ENCODE measurements at places on chromosomes 4 and X.

DNA sequence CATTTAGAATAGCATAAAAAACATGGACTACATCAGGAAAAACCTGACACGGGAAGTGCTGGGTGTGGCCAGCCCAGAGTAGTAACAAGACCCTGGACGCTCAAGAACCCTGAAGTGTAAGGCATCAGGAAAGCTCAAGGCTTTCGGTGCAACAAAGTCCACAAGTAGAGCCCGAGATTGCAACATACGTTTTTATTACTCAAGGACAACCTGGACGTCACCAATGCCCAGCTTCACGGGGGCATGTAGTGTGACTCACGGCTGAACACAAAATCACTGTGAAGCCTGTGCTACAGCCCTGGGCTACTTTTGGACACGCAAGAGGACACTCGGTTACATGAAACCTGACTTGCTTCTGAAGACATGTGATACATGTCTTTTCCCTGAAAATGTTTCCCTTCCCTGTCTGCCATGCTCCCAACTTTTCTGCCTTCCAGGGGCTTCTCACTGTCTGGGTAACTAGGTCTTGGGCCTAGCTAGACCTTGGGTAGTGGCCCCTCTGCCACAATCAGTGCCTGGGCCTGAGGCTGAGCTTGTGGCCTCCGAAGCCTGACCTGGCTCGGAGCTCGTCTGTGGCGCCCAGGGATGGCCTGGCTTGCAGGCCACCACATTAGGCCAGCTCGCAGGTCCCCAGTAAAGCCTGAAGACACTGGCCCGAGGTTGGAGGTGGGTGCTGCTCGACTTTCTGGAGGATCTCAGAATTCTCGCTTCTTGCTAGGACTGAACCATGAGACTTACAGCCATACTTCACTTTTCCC lies 9.2 kb downstream of the IRAK1 start:
- no peak for DNase-seq

DNA sequence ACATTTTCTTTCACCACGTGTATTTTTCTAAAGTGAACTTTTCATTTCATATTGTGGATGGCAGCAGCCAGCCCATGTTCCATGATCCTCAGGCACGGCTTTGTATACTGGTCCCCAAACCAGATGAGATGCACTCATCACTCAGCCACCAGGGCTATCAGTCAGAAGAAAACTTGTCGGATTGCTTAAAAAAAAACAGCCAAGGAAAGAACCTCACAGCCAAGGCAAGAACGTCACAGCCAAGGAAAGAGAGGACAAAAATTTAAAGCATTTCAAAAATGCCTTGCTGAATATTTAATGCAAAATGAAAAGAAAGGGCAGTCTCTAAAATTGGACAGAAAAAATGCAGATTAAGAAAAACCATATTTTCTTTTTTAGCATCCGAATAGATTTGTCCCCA lies 333.3 kb downstream of the PDGFC start:
- DNase-seq = no peak

GRCh38 chrX:96907516-96908272 lies 24.0 kb downstream of the RPA4 start:
- no peak for DNase-seq

- DNase-seq = no peak
Measured at GRCh38 chrX:20913760-20914159, 460.5 kb upstream of the CNKSR2 start.

DNA sequence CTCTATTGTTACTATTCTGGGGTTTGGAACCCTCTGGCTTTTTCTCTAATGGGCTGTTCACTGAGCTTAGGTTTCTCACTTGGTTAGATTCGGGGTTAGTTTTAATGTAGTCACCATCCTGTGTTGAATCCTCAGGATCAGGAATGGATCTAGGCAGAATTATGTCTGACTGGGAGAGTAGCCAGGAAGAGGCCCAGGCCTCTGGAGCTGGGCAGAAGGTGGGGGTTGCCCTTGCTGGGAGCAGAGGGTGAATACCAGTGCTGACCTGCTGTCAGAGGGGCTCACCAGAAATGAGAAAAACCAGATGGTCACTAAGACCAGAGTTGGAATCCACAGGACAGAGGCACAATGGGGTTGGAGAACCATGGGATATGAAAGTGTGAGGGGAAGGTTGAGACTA lies 126.6 kb upstream of the SLC4A4 start:
- DNase-seq = no peak

- DNase-seq = no peak
Measured at GRCh38 chrX:127037159-127037558, 217.6 kb downstream of the PRR32 start.

GRCh38 chr4:183763990-183764754 lies 105.1 kb downstream of the TRAPPC11 start:
- no peak for DNase-seq

GRCh38 chr4:1870328-1870577 lies 940 bp upstream of the NSD2 start:
- peak; percentile 69 for DNase-seq

DNA sequence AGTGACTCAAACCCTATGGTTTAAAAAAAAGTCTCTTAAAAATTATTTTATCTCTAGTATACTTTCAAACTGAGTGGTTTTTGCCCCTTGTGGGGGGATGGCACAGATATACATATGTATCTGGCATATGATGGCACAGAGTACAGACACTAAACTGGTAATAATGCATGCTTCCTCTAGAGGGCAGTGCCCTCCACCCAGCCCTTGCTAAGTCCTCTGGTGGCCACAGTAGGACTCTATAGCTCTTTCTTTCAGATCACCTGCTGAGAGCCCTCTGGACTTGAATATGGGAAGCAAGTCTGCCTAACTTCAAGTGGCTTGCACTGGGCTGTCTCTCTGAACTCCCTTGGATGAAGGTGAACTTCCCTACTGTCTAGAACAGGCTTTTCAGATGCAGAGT lies 66.3 kb downstream of the TSPAN7 start:
- DNase-seq = no peak

GRCh38 chrX:57286507-57287251 lies at the start of gene FAAH2:
Gene FAAH2 (plus strand): TSS chrX:57286706. CDS start chrX:57286826, 120 bp downstream.
- peak; percentile 25 for DNase-seq

- DNase-seq = no peak
Measured at GRCh38 chrX:56569378-56570057, 6.1 kb downstream of the UBQLN2 start.

DNA sequence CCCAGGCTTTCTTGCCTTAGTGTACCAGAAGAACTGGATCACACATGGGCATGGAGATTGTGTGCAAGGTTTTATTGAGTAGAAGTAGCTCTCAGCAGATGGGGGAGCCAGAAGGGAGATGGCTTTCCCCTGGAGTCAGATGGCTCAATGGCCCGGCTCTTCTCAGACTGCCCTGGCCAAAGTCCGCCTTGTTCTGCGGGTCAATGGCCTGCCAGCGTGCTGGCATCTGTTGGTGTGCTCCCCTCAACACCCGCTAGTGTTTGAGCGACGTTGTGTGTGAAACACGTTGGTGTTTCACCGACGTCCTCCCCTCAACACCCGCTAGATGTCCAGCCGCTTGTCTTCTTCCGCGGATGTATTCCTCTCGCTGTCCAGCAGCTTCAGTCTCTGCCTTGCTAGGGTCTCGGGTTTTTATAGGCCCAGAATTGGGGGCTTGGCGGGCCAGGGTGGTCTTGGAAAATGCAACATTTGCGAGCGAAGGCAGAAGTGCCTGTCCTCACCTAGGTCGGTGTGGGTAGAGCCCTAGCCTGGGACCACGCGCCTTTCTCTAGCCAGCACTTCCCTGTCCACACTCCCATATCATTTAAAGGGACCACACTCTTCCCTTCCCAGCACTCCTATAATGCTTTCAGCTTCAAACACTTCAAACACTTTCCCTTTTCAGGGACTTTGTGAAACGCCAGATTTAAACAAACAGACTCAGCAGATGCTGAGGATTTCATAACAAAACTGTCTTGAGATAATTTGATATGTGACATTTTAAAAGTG lies 21.1 kb upstream of the PRKG2 start:
- DNase-seq = no peak

DNA sequence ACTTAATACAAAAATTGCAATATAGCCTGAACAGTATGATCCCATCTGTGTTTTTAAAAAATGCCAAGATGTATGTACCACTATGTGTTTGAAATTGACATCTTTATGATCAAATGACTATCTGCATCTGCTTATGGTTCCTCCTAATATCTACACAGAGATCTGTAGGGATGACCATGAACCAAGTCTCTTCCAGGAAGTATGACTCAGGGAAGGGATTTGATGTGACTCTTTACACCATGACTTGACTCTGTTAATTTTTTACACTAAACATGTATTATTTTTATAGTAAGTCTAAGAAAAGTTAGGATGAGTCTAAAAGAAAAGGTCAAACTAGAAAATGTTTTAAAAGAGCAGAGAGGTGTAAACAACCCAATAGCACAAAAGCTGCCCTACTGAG lies 164.0 kb downstream of the SH3KBP1 start:
- DNase-seq = no peak

DNA sequence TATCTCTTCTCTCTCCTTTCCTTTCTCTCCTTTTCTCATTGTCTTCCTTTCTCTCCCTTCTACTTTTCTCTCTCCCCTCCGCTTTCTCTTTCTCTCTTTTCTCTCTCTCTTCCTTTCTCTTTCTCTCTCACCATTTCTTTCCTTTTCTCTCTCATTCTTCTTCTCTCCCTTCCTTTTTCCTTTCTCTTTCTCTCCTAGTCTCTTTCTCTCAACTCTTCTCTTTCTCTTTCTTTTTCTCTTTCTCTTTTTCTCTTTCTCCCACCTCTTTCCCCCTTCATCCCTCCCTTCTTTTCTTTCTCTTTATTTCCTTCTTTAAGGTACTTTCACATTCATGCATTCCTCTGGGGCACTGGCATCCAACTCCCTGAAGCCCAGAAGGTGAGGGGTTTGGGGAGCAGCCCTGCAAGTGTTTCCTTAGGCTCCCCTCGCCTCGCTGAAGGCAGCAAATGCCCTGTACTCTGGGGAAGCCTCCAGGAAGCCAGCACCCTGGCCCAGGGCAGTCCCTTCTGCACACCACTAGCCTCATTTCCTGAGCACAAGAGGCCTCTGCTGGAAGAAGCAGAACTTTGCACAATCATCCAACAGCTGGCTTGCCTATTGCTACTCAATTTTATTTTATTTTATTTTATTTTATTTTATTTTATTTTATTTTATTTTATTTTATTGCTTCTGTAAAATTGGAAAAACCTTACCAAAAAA lies 124.2 kb downstream of the NFKB1 start:
- DNase-seq = no peak

GRCh38 chrX:107827852-107828251 lies 2.2 kb downstream of the MID2 start:
- DNase-seq = no peak

GRCh38 chr4:155143512-155143911 lies 64.9 kb upstream of the NPY2R start:
- no peak for DNase-seq
